Stimulated activated CD4-positive, alpha-beta T cell treated with anti-CD3 and anti-CD28 coated beads, Interleukin-1b, Interleukin-23, amount 100 ng/mL, for 1 hour (primary cell): ENCODE measurements at places on chromosomes 12 and 14.

DNA sequence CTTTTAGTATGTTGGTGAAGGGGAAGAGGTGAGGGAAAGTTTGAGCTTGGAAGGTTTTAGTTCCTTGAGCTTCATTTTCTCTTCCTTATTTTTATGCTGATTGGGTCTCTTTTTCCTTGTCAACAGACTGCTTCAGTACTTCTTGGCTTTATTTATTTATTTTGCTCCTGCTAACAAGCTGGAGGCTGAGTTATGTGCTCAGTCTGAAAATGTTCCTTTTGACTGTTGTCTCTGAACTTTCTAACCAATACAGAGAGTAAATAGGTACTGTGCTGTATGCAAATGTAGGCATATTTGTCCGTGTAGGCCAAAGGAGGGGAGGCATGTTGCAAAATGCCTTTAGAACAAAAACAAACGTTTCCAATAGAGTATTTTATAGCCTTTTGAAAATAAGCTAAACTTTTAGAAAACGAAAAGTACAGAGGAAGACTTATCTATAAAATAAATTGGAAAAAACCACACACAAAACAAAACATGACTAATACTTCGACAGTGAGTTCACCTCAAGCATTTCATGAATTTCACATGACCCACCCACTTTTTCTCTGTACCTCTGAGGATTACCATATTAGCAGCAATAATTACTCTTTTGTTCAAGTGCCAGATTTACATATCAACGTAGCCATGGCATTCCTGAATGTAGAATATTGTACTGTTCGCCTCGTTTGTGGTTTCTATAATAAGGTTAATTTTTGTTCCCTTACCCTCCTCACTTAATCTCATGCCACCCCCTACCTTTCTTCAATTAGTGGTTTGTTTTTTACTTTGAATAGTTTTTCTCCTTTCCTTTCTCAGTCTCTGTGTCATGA is 4.7 kb upstream of the CREBL2 start:
- DNase-seq: no peak

- no peak for DNase-seq
Measured at GRCh38 chr12:113347892-113348291, 10.5 kb upstream of the PLBD2 start.

DNA sequence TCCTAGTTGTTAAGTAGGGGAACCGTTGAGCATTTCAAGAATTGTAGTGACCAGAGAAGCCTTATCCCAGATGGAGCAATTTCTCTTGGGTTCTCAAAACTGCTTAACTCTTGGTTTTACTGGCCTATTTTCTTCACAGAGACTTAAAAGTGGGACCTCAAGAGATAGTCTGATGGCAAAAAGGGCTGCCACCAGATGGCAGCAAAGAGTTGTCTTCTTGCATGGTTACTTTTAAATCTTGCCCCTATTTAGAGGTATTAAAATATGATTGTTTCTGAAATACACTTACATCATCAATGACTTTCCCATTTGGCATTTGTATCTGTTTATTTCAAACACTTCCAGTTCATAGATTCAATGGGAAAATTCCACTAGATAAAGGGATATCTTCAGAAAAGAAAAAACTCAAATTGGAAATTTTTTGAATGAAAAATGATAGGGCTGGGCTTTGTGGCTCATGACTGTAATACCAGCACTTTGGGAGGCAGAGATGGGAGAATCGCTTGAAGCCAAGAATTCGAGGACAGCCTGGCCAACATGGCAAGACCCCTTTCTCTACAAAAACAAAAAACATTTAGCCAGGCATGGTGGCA is 69.9 kb upstream of the CNTN1 start:
- no peak for DNase-seq

GRCh38 chr14:91873471-91874415 is 6.4 kb upstream of the TC2N start:
- peak; percentile 50 for DNase-seq

GRCh38 chr12:51189790-51190355 is 16.9 kb upstream of the TFCP2 start:
- DNase-seq: no peak

DNA sequence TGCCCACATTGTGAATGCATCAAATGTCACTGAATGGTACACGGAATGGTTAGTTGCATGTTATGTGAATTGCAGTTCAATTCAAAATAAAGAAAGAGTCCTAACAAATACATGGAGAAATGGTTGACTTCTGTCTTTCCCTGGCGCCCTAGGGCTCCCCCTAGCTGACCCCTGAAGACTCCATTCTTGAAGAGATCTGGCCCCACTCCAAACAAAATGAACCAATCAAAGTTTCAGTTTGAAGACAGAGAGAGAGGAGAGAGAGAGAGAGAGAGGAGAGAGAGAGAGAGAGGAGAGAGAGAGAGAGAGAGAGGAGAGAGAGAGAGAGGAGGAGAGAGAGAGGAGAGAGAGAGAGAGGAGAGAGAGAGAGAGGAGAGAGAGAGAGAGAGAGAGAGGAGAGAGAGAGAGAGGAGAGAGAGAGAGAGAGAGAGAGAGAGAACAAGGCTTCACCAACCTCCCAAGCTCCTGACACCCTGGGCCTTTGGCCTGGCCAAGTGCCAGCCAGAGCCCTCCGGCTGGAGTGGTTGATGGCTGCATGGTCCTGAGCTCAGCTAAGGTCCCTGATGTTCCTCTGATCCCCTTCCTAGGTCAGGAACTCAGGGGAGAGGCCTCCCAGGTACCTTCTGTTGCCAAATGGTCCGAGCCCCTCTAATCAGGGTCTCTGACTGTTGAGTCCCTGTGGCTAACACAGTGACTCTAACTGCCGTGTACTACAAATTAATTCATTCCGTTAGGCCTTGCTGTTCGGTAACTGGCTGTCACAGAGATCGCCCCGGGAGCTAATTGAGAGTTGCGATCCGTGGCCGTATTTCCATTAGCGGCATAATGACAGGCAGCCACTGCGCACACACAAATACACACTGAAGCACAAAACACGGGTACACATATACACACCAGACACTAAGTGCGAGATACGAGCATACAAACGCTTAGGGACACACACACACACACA is 188.8 kb downstream of the ESRRB start:
- no peak for DNase-seq

DNA sequence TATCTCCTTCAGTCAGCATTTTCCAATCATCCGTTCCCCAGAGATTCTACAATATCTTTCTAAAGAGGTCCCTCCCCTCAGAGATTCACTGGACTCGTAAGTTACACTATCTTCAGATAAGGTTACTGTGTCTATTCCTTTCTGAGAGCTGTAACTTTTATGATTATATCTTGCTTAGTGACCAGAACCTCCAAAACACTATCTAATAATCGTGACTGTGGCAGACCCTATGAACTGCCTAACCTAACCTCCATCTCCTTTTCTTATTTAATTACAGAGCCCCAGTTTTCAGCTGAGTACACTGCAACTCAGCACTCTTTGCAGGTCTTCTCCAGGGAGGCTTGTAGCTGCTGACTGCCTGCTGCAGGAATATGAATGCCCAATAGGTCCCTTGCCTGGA is 38.5 kb upstream of the CHGA start:
- DNase-seq: no peak

- no peak for DNase-seq
Measured at GRCh38 chr12:4482936-4483335, 37.3 kb upstream of the FGF6 start.

DNA sequence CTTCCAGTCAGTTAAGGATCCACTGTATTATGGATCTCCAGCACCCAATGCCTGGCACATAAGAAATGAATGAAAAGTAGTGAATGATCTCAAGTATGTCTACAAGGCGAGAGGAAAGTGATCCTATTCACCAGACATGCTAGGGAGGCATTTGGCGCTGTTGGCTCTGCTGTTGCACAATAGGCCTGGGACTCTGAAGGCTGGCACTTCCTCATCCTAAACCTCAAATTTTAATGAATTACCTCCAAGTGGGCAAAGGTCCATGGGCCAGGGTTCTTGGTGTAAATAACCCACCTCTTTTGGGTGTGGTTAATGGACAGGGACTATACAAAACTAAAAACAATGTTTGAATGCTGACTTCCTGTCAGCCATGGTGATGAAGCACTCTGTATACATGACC is 173.4 kb upstream of the PZP start:
- no peak for DNase-seq

- no peak for DNase-seq
Measured at GRCh38 chr14:65915125-65915524, 502.6 kb downstream of the FUT8 start.

DNA sequence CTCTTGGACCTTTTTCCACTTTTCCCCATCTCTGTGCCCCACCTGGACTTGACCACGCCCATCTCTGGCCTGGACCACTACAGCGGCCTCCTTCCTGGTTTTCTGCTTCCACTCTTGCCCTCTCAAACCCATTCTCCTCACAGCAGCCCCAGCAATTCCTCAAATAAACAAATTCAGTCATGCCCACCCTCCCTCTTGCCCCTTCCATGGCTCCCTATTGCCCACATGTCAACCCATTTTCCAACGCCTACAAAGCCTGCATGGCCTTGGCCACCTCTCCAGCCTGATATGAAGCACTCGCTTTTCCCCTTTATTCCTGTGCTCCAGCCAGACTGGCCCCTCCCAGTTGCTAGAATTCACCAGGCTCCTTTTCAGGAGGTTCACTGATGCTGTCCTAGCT is 5.9 kb upstream of the OTUB2 start:
- DNase-seq: no peak

GRCh38 chr12:3127832-3128231 is 50.7 kb downstream of the TSPAN9 start:
- DNase-seq: no peak

DNA sequence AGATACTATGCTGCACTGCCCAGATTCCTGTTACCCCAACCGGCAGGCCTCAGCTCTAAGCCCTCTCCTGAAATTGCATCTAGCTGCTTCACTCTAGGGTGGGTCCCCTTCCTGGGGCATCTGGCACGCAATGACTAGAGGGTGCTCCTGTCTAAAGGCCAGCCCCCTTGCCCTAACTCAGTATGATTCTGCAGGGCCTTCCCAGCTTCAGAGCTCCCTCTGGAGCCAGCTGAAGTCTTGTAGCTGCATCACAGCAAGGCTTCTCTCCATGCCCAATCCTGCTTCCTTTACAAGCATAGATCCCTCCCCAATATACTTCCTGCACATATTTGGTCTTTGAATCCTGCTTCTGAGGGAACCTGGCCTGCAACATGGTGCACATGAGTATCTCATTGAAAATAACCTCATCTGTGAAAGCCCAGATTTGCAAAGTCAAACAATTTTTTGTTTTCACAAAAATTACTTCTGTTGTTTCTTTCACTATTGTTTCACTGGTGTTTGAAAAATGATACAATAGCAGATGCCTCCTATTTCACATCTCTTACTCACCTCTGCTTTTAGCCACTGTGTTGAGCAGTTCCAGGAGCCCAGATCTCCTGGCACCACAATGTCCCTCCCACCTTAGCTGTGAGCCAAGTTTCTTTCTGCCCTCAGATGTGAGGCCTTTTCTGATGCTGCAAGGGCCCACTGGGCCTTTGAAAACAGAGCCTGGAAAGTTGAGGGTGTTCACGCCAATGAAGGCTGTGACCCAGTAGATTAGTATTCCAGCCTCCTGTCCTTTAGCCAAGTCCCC is 169.5 kb upstream of the EGLN3 start:
- no peak for DNase-seq

GRCh38 chr12:109827566-109828550 is 5.3 kb downstream of the TRPV4 start:
- DNase-seq: no peak
